ENCODE measurements at places on chromosomes 1 and 21.
A peak's percentile ranks its signal among the peaks of the same experiment; 100 is the strongest.

DNA sequence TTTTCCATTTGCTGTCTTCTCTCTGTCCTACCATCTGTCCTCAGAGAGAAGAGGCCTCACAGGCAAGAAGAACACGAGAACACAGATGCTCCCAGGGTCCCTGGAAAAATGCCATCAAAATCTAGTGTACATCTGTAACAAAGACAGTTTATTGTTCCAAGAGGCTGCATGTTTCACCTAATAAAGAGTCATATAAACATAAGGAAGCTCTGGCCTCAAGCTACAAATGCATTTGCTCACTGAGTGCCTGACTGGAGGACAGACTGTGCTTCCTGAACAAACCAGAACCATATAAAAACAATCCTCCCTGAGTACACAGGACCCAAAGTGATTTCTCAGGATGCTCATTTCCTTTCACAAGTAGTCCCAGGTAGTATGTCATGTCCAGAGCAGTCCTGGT, 76.3 kb upstream of the SLC44A3 start:
- no peak for DNase-seq

GRCh38 chr21:21624674-21625073, 626.5 kb downstream of the NCAM2 start:
- DNase-seq = no peak

- DNase-seq = peak; percentile 54
These were observed 2.8 kb downstream of the SKI start for GRCh38 chr1:2230781-2231531.

DNA sequence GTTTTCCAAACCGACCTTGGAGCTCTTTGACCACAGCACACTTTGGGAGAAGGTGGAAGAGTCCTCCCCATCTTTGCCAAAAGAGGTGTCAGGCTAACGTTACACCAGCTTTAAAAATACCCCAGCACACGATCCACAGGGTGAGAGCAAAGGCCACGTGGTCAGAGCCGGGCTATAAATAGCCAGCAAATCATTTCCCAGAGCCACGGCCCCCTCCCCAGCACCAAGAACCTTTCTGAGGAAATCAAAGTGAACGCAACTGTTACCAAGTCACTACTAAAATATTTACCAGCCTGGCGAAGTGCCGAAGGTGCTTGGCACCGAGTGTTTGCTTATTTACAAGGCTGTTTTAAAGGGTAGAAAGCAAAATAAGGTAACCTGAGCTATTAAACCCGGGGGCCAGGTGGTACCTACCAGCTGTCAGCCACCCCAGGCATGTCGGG, 72.4 kb downstream of the CASZ1 start:
- DNase-seq = no peak

GRCh38 chr1:87084244-87084836, 169.9 kb downstream of the HS2ST1 start:
- peak; percentile 15 for DNase-seq

GRCh38 chr1:52679048-52679447, 19.1 kb downstream of the COA7 start:
- DNase-seq = no peak

DNA sequence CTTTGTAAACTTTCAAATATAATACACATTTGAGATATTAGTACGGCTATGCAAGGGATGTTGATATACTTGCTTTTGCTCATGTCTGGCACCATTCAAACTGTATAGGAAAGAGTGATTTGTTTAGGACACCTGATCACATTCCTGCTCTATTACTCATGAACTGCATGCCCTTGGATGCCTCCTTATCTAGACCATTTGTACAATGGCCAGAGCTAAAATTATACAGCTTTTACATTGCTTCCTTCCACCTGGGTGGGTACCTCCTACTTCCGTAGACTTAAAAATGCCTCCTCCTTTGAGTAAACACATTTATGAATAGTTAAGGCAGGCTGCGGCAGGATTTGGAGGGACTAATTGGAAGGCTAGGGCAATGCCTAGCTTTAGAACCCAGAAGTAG, 85.4 kb upstream of the PBX1 start:
- no peak for DNase-seq

- peak; percentile 56 for DNase-seq
These were observed 46.2 kb upstream of the PALMD start for GRCh38 chr1:99599678-99600175.

DNA sequence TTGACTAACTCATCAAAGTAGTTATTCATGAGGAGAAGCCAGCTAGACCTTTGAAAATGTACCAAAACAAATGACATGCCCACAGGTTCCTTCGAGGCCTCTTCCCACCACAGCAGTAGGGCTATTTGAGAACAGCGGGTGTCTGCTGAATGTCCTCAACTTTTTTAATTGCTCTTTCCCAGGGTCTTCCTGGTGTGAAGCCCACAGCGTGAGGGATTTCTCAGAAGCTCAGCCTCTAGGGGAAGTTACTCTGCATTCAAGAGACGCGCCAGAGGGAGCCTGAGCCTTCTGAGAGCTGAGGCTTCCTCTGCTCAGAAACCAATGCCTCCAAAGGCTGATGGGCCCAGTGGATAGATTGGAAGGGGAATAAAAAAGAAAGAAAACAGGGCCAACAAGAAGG, 153.6 kb downstream of the OLFM3 start:
- DNase-seq = no peak

GRCh38 chr1:182634306-182635072, 30.3 kb upstream of the RGS16 start:
- DNase-seq = no peak
